Kasumi-1 (cell line): ENCODE measurements at places on chromosomes 11 and 22.

GRCh38 chr11:94175535-94175934 is 46.9 kb downstream of the PANX1 start:
- DNase-seq = no peak

DNA sequence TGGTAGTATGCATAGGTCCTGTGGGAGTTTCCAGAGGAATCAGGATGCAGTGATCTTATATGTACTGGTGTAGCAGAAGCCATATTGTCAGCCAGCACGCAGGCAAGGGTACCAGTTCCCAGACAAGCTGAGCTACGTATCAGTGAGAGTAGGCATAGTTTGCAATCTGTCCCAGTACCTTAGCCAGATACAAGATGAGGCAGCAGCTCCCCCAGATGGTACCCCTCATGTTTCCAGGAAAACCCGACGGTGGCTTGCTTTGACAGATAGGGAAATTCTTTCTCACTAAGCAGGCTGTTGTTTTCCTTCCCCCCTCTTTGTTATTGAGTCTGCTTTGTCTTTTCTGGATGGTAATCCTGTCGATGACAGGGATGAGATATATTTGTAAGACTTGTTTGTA is 109.7 kb upstream of the RRM1 start:
- DNase-seq = no peak

DNA sequence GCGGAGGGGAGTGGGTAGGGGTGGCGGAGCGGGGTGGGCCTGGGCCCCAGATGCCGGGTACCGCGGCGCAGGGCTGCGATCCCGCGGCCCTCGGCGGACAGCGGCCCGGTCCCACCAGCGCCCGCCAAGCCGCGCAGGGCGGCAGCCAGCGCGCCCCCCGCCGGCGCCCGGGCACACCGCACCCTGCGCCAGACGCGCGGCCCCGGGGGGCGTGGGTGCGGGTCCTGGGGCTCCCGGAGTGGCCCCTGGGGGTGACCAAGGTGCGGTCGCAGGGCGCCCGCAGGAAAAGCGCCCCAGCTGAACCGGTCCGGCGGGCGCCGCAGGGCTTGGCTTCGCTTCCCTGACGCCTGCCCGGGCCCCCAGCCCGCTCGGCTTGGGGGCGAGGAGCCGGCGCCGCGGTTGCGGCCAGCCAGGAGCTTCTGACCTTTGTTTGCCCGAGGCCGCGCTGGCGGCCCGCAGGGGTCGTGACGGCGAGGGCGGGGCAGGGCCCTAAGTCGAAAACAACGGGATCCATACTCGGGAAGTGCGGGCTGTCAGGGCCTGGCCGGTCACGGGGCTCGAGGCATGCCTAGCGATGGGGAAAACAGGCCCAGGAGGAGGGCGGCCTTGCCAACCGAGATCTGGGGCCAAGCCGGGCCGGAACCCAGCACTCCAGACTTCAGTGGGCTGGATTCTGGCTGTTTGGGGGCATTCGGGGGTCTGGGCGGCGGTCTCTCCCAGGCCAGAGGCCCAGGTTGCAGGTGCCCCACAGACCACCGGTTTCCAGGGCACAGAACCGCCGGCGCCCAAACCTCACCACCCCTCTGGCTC is 581 bp upstream of the AP5B1 start:
- no peak for DNase-seq

GRCh38 chr11:77069969-77070582 is 3.3 kb downstream of the CAPN5 start:
- no peak for DNase-seq

GRCh38 chr11:55401011-55401410 is 33.2 kb downstream of the OR4A15 start:
- no peak for DNase-seq

GRCh38 chr22:30877662-30878515 is 90.7 kb downstream of the MORC2 start:
- no peak for DNase-seq

GRCh38 chr11:17024924-17025323 is 10.7 kb upstream of the PLEKHA7 start:
- no peak for DNase-seq

DNA sequence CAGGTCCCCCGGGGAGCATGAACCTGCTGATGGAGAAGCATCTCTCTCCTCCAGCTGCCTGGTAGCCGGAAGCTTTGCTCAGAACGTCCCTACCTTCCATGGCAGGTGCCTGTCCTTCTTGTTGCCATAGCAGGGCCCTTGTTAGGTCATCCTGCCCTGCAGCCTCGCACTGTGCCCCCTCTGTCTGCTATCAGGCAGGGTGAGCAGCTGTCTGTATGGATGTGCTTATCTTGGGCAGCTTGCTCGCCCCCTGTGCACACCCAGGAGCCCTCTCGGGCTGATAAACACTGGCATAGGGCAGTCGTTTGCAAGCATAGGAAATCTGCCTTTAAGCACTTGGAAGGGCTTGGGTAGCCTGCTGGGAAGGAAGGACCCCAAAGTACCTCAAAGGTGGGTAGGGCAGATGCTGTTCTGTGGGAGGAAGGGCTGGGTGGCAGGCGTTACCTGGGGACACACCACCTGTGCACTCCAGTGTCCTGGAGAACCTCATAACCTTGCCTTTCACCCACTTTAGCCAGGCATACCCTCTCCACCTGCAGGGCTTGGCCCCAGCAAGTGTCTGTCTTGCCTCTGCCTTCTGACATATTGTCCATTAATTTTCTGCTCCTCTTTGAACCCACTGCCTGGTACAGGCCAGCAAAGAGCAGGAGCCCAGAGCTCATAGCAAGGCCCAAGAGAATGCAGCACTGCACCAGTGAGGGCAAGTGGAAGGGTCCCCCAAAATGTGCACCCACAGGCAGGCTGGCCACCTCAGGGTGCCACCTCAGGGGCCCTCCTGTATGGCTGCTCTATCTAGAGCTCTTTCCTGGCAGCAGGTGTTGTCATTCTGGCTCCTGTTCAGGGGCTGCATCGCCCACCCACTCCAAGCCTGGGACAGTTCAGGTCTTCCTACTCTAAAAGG is 8.0 kb upstream of the COMT start:
- no peak for DNase-seq
